Breast epithelium (tissue), 4 donors: ENCODE measurements at places on chromosomes 16 and 17. TPM values are rescaled to one million over a fixed set of nuclear protein-coding genes. Genes with fewer than 3 reads are reported as not detected.

Gene IL21R
- total RNA-seq: 0.33 TPM

Gene CDC6
- total RNA-seq: 0.98 TPM

Gene ANKFN1
- total RNA-seq: 12.8 TPM

Gene CD79B
- total RNA-seq: 2.2 TPM

Gene ZNF597
- total RNA-seq: 2.8 TPM

Gene ABCA10
- total RNA-seq: 49.5 TPM

Gene KRTAP4-3
- not detected for total RNA-seq

Gene MYH1
- not detected for total RNA-seq

DNA sequence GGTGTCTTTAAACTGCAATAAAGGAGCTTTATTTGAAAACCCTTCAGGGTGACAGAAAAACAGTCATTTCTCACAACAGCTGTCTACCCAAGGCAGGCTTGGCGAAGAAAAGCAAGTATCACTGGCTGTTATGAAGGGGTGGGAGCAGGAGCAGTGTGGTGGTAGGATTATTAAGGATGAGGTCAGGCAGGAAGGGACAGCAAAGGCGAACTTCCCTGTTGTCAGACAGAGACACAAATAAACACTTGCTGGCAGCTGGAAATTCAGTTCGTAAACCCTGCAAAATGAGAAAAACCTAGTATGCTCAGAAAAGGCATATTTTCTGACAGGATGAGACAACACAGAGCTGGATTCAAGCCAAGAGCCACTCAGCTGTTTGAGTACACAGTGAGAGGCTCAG lies 416.3 kb upstream of the CDH5 start:
- no peaks in the 10 kb centered on the region for H3K27me3 ChIP-seq
- DNase-seq: no peak
- H3K27ac ChIP-seq: no peak overlapping the region
- H3K36me3 ChIP-seq: no peaks in the 10 kb centered on the region

GRCh38 chr16:59047114-59047513 lies 313.0 kb upstream of the GOT2 start:
- no peak for DNase-seq
- H3K36me3 ChIP-seq: no peaks in the 10 kb centered on the region
- H3K27ac ChIP-seq: no peak overlapping the region
- H3K4me3 ChIP-seq: no peak overlapping the region
- H3K27me3 ChIP-seq: no peaks in the 10 kb centered on the region

DNA sequence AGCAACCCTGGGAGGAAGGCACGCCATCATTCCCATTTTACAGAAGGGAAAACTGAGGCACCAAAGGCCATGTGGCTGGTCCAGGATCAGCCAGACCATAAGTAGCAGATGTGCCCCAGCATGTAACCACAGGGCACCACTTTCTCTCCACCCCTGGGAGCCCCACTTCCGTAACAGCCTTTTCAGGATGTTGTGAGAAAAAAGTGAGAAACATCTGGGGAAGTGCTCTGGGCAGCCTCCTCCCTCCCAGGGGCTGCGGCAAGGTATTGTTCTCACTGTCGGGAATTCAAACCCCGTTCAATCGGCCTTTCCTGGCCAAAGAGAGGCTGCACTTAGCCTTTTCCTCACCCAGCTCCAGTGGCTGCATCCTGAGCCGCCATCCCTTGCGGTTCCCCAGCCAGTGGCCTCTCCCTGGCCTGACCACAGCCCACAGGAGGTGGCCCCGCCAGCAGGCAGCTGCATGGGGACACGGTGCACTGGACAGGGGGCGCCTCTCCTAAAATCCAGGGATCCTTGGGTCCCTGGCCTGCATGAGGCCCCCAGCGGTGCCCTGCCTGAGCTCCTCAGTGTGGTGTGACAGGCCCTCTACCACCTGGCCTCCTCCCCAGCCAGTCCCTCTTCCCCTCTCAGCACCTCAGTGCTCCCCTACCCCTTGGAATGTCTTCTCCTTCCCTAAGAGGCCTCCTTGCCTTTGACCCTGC lies 5.7 kb upstream of the CDH5 start:
- no peaks in the 10 kb centered on the region for H3K27me3 ChIP-seq
- H3K4me1 ChIP-seq: no peaks in the 10 kb centered on the region
- no peak overlapping the region for H3K4me3 ChIP-seq
- H3K27ac ChIP-seq: peak overlapping the region; percentile 25

GRCh38 chr17:21249920-21250703 lies 3.1 kb downstream of the NATD1 start:
- peak overlapping the region; percentile 58 for H3K27ac ChIP-seq
- no peak overlapping the region for H3K4me3 ChIP-seq
- peaks cover 5% of the 10 kb centered on the region for H3K4me1 ChIP-seq
- no peaks in the 10 kb centered on the region for H3K27me3 ChIP-seq
- no peaks in the 10 kb centered on the region for H3K36me3 ChIP-seq

- no peak overlapping the region for H3K4me3 ChIP-seq
- H3K36me3 ChIP-seq: no peaks in the 10 kb centered on the region
- no peaks in the 10 kb centered on the region for H3K4me1 ChIP-seq
- H3K27ac ChIP-seq: peak overlapping the region; percentile 61
- no peak for DNase-seq
Measured at GRCh38 chr16:85185303-85186100, 73.2 kb upstream of the CIBAR2 start.

DNA sequence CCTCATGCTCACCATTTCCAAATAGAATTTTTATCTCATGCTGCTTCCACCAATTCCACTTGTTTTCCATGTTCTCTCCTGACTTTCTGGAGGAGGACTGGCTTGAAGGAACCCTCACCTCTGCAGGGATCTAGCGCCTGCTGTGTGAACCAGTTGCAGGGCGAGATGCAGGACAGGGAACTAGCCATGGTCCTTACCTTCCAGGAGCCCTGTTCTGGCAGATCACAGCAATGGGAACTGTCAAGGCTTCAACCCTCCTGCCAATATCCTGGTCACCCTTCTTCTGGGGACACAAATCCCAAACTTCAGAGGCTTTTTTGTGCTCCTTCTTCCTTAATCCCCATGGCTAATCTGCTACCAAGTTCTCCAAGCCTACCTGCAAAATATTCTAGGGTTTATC lies 60.4 kb upstream of the MMP2 start:
- no peak for DNase-seq
- no peaks in the 10 kb centered on the region for H3K4me1 ChIP-seq
- H3K4me3 ChIP-seq: no peak overlapping the region
- H3K27me3 ChIP-seq: no peaks in the 10 kb centered on the region
